ENCODE measurements at places on chromosomes 5 and 9. TPM values are rescaled to one million over a fixed set of nuclear protein-coding genes. Genes with fewer than 3 reads are reported as not detected.

The GHR gene
- not detected for total RNA-seq

The COL5A1 gene
- total RNA-seq = 37.9 TPM

The PTPN3 gene
- total RNA-seq = 13.5 TPM

The CAMK4 gene
- total RNA-seq = not detected

The GNAQ gene
- total RNA-seq = 19.7 TPM

The SPINK7 gene
- total RNA-seq = not detected

The SAPCD2 gene
- 29.3 TPM for total RNA-seq

The ACOT12 gene
- total RNA-seq = not detected

The CDO1 gene
- total RNA-seq = not detected

The SYNPO gene
- 30.7 TPM for total RNA-seq

The MUSK gene
- not detected for total RNA-seq

The PCDHGA5 gene
- total RNA-seq = 0.07 TPM

The PSD2 gene
- total RNA-seq = 0.03 TPM

The SPAAR gene
- not detected for total RNA-seq

The SLC25A2 gene
- total RNA-seq = not detected

The AK8 gene
- total RNA-seq = 0.89 TPM

The DND1 gene
- 1.4 TPM for total RNA-seq

The FAM221B gene
- total RNA-seq = not detected

The PLAC8L1 gene
- total RNA-seq = 0.49 TPM

Measured in A549 treated with DMSO at 1 μM for 4 hours (cell line).